ENCODE measurements at places on chromosomes 12 and 14. TPM values are rescaled to one million over a fixed set of nuclear protein-coding genes. Genes with fewer than 3 reads are reported as not detected.

DNA sequence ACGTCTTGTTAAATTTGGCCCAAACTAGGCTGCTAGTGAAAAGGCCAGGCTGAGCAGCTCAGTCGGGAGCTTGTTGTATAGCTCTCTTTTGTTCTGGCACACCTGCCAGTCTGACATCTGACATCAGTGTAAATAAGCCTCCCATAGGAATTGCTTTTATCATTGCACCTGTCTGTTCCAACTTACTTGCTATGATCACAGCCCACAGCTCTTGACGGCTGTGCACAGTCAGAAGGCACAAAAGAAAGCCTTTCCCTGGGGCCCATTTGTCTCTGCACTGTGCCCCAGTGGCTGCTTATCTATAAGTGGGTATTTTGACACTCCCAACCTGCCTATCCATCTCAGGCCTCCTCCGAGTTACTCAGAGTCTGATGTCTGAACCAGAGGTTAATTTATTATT is 324.5 kb downstream of the NUAK1 start:
- H3K4me1 ChIP-seq = no peaks in the 10 kb centered on the region
- no peaks in the 10 kb centered on the region for H3K27me3 ChIP-seq
- DNase-seq = no peak
- H3K4me3 ChIP-seq = no peak overlapping the region

Gene RERGL
- 5.4 TPM for total RNA-seq

GRCh38 chr14:92153581-92153980 is 31.8 kb downstream of the CPSF2 start:
- H3K27ac ChIP-seq = no peak overlapping the region
- no peak for DNase-seq
- H3K4me3 ChIP-seq = no peak overlapping the region
- H3K4me1 ChIP-seq = no peaks in the 10 kb centered on the region
- H3K36me3 ChIP-seq = peaks cover 52% of the 10 kb centered on the region

Gene ADAM21
- not detected for total RNA-seq

Gene RIPK3
- total RNA-seq = 6.8 TPM
